HEK293T (cell line): ENCODE measurements at places on chromosomes 4 and X.

GRCh38 chrX:27236681-27237080 is 226.5 kb downstream of the PPP4R3C start:
- DNase-seq: no peak

DNA sequence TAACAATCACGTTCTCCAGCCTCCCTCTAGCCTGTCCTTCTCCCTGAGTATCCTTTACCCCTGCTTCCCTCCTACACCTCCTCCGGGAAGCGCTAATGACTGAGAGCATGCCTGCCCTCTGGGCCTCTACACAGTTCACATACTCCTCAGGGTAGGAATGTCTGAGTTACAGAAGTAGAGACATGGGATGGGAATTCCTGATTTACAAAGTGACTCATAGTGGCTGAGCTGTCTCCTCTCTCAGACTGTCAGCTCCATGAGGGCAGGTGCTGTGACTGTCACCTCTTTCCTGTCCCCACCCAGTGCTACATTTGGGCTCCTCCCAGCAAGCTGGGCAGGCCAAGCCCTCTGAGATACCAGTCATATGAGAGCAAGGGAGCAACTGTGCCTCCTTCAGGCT is 2.6 kb downstream of the LAS1L start:
- DNase-seq: no peak

GRCh38 chr4:16265820-16266219 is 39.5 kb upstream of the TAPT1 start:
- DNase-seq: no peak

GRCh38 chr4:17325098-17325497 is 186.8 kb downstream of the QDPR start:
- DNase-seq: no peak

DNA sequence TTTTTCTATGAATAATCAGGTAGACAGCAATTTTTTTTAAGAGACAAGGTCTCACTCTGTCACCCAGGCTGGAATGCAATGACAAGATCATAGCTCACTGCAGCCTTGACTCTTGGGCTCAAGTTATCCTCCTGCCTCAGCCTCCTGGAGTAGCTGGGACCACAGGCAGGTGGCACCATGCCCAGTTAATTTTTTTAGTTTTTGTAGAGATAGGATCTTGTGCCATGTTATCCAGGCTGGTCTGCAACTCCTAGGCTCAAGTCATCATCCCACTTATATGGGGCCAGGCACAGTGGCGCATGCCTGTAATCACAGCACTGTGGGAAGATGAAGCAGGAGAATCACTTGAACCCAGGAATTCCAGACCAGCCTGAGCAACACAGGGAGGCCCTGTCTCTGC is 26.8 kb downstream of the AFAP1 start:
- no peak for DNase-seq

DNA sequence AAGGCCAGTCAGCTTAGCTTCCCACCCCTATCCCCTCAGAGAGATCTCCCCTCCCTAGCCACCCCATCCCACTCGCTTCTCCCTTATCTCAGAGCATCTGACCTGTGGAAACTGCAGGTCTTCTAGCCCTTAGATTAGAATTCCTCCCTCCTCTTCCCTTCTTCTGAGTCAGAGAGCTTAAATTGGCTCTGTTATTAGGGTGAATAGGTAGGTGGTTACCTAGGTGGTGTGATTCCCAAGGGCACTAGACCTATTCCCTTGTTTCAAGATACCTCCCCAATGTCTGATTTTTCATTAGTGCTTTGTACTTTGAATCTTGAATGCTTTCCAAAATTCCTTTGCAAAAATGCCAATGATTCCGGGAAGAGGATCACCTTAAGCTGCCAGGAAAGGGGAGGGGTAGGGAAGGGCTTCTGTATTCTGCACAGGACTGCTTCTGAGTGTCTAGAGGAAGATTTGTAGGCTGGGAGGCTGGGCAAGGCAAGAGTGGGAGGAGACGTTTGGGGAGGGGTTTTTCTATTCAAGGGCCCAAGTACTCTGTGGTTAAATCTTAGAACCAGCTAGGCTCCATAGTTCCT is 24.5 kb upstream of the MSN start:
- no peak for DNase-seq
